MV-4-11 (cell line): ENCODE measurements at places on chromosomes 1 and 21.

DNA sequence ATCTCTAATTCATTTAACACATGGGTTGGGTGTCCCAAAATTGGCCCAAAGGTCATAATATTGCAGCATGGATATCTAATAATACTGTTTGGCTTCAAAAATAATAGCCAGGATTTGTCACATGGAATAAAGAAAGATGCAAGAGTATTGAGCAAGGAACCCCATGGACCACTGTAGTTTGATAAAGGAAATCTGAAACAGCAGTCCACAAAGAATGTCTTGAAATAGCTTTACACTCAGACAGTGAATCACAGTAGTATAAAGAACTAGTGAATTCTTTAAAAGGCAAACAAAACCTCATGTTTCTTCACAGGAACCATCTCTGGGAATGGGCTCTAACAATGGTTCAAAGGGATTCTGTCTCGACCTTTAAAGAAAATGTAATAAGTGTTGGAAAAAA, 576.1 kb upstream of the ZRANB2 start:
- no peak for DNase-seq

DNA sequence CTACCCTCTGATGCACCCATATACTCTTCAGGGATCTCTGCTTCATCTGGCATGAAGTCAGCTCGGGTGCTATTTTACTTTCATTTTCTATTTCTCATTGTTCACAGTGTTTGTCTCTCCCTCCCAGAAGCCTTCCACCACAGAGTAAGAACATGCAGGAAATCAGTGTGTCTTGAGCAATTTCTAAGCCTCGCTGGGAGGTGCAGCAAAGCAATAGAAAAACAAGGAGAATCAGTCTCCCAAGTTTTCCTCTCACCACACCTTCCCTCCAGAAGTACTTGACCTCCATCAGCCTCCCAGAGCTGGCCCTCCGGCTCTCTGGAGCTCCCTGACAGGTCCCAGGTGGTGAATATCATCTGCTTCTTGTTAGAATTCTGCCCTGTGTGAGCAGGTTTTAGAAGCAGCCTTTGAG, 594.7 kb upstream of the CAMK1G start:
- DNase-seq, result peak; percentile 56

DNA sequence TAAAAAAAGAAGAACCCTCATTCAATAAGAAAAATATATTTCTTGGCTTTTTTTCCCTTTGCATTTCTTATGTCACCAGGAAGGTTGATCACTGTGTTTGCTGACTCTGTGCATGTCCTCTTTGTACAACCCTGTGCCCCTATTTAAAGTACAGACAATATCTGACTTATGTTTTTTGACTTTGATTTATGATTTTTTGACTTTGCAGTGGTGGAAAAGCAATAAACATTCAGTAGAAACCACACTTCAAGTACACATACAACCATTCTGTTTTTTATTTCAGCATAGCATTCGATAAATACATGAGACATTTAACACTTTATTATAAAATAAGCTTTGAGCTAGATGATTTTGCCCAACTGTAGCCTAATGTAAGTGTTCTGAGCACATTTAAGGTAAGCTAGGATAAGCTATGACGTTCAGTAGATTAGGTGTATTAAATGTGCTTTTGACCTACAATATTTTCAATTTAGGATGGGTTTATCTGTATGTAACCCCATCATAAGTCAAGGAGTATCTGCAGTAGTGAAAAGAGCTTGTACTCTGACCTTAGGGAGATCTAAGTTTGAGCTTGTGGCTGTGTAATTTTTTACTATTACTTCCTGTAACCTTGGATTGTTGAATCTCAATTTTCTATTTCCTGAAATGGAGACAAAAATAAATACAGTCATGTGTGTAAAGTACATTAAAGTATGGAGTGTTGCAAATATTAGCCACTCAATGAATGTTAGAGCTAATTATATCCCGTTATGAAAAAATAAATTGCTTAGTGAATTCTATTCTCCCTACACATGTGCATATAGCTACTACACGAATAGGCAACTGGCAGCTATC, 1.2 kb downstream of the RNASEL start:
- DNase-seq, result no peak

DNA sequence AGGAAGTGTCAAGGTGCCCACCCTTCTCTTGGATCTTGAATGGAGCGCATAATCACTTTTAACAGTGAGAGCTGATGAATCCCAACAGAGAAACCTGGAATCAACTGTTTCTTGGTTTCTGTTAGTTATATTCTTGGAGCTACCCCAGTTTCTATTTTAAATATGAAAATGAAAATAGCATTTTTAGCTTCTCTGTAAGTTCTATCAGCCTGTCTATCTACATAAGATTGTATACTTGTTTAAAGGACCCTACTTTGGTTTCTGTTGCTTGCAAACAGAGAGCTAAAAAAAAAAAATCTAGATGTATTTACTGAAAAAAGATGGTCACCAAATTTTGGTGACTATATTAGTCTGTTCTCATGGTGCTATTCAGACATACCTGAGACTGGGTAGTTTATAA, 670.0 kb downstream of the NCAM2 start:
- no peak for DNase-seq

GRCh38 chr1:92366040-92366395, 67.2 kb downstream of the RPAP2 start:
- no peak for DNase-seq

DNA sequence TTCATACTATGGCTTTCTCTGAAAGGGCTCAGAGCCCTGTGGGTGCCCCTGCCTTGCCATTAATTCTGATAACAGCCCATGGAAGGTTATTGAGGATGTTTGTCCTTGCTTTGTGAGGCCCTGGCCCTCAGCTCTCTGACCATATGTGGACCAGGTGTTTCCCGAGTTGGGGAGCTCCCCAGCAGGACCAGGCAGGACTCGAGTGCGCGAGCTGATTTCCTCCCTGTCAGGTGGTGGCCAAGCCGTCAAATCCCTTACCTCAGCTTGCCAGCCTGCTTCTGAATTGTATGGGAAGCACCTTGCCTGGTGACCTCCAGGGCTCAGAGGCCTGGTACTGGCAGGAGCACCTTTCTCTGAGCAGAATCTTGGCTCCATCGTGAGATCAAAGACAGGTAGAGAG, 17.9 kb upstream of the SDE2 start:
- DNase-seq, result no peak

DNA sequence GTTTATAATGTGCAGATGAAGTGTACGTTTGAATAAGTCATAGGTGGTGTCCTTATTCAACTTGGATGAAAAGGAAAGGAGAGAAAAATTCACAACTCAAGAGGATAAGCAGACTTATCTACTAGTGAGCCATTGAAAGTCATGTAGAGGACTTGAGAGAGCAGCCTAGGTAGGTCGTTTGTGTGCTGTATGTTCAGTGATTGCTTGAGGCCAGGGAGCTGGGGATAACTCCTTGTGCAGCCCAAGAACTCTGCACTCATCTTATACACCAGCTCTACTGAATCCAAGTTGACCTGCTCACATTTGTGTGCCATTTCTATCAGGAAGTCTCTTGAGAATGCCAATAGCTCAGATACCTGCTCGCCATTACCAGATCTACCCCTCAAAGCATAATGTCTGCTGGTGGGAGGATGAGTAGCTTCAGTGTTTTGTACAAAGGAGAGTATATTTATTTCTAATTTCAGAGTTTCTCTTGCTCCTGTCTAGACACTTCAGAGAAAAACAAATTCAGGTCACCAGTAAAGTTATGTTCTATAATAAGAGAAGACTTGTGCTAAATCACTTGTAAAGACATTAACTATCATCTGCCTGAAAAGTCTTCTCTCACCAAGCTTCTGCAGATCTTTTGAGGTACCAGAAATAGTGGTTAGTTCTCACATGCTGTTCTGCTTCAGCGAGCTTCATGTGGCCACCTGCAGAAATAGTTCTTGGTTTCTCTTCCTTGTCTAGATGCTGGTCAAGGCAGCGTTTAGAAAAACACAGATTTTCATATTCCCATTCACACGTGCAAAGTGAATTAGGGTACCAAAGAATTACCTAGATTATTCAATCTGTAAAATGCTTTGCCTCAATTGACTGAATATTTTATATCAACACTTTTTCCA, 10.8 kb downstream of the S1PR1 start:
- no peak for DNase-seq
